Hematopoietic multipotent progenitor cell treated with erythropoietin and hydrocortisone succinate and interleukin-3 and kit ligand, for 17 days (in vitro differentiated cells): ENCODE measurements at places on chromosomes 3 and 15.

DNA sequence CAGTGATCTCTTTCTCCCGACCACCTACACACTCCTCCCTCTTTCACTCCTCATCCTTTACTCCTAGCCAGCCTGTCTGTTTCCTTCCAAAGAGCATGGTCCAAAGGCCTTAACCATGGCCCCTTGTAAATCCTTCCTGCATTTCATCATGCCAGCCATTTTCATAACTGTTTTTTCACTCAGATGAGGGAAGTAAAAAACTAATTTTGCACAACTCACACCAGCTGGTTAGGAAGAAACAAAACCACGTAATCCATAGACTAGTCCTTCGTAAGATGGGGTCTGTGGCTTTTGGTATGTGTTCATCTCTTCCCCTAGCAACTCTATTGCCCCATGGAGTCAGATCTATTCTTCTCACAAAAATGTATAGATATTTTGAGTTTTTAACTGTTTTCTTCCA lies 187.8 kb downstream of the SHOX2 start:
- no peak for DNase-seq

DNA sequence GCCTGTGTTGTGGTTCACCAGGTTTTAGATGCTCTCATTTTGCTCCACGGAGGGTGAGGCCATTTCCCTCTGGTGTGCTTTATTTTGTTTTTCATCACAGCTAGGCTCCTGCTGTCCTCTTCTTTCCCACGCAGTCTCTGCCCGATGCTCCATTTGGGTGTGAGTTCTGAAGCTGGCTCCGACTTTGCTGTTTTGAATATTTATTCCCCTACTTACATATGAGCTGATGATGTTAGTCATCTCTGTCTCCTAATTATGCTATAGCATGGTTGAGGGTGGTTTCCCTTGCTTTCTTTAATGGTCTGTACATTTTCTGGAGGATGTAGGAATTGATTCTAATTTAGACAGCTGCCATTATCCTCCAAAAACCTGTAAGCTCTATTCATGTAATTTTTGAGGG lies 168.1 kb upstream of the MYRIP start:
- DNase-seq: no peak

DNA sequence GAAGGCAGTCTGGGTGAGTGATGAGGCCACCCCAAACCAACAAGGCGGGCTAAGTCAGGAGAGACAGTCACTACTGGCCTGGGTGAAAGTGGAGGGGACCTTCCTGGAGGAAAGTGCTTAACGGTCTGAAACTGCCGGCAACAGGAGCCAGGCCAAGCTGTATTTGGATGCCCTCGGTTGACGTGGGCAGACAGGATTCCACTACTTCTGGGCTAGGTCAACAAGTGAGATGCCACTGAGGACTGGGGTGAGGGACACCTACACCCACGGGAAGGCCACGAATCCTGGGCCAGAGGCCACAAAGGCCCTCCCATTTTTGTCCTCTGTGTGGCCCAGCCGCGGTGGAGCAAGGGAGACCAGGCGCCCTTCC lies 12.3 kb downstream of the SPTBN5 start:
- DNase-seq: no peak

DNA sequence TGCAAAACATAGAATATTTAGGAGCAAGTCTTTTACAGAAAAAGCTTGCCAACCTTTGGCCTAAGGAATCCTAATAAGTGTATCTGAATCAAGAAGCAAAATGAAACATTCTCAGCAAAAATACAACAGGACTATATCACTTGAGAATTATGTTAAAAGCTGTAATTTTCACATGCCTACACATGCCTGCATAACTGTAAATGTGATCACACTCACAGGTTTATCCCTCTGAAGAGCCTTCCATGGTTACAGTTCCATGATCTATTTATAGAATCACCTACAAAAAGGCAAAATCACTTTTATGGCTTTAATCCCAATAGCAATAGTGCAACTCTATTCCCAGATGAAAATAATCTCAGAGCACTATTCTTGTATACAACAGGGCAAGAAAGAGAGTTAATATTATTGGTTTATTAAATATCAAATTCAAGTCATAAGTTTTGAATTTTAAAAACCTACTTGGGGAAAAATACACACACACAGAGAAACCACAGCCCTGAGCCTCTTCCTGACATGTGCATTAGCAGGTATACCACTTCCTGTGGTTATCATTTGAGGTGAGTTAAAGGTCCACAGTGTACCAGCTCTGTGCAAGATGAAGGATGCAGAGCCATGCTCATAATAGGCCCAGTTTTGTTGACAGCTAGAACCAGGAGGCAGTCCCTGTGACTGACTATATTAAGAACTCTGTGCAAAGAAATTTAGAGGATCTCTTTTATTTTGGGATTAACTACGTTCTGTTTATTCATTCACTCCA lies 252.5 kb upstream of the TGFBR2 start:
- no peak for DNase-seq

- no peak for DNase-seq
Measured at GRCh38 chr3:101944308-101944707, 95.0 kb downstream of the NFKBIZ start.

DNA sequence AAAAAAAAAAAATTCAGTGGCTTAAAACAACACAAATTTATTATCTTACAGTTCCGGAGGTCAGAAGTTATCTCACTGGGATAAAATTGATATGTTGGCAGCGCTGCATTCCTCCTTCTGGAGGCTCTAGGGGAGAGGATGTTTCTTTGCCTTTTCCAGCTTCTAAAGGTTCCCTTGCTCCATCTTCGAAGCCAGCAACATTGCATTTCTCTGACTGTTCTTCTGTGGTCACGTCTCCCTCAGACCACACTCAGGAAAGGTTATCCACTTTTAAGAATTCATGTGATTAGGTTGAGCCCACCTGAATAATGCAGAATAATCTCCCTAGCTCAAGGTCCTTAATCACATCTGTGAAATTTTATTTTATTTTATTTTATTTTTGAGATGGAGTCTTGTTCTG lies 23.4 kb upstream of the ACAP2 start:
- DNase-seq: no peak

GRCh38 chr3:102400142-102400541 lies 34.7 kb upstream of the ZPLD1 start:
- no peak for DNase-seq
